Stimulated activated naive CD4-positive, alpha-beta T cell treated with Interleukin-2 at 50 U/mL for 16 hours (primary cell): ENCODE measurements at places on chromosomes 3 and 15.

GRCh38 chr3:129747992-129748391 is 141.5 kb upstream of the PLXND1 start:
- DNase-seq, result no peak

DNA sequence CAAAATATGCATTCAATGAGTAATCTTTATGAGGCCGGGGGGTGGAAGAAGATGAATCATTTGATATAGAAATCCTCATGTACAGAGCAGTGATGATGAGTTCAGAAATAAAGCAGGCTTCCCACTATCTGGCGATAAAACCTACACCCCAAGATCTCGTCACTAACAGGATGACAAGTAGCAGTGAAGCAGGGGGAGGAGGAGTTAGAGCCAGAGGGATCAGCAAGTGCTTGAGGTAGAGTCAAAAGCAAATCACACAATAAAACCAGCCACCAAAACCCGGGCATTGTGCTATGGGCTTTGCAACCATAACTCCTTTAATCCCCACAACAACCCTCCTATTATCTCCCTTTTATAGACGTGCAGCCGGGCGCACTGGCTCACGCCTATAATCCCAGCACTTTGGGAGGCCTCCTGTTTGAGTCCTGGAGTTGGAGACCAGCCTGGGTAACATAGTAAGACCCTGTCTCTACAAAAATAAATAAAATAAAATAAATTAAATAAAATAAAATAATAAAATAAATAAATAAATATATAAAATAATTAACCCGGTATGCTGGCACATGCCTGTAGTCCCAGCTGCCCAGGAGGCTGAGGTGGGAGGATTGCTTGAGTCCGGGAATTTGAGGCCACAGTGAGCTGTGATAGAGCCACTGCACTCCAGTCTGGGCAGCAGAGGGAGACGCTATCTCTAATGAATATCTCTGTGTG is 53.0 kb downstream of the STARD5 start:
- no peak for DNase-seq

- DNase-seq, result peak; percentile 64
Observed at GRCh38 chr3:16849229-16849628, 35.5 kb upstream of the PLCL2 start.

DNA sequence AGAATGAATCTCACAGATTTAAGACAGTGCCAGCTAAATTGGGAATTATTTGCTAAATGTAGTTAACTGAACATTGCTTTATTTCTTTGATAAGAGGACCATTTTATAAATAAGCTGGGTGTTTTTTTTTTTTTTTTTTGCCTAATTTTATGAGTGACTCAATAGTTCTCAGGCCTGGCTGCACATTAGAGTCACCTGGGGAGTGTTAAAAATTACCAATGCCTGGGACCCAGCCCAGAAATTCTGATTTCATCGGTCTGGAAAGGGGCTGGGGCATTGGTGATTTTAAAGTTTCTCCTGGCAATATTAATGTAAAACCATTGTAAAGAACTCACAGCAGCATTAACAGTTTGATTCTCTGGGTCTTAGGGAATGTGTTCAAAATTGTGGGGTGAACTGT is 51.2 kb upstream of the PHLDB2 start:
- DNase-seq, result no peak

- no peak for DNase-seq
Observed at GRCh38 chr3:56025326-56025725, 442.9 kb downstream of the ERC2 start.

GRCh38 chr3:133578548-133579191 is 5.2 kb downstream of the CDV3 start:
- DNase-seq, result no peak

GRCh38 chr3:179318876-179319275 is 4.0 kb upstream of the ZNF639 start:
- DNase-seq, result no peak

DNA sequence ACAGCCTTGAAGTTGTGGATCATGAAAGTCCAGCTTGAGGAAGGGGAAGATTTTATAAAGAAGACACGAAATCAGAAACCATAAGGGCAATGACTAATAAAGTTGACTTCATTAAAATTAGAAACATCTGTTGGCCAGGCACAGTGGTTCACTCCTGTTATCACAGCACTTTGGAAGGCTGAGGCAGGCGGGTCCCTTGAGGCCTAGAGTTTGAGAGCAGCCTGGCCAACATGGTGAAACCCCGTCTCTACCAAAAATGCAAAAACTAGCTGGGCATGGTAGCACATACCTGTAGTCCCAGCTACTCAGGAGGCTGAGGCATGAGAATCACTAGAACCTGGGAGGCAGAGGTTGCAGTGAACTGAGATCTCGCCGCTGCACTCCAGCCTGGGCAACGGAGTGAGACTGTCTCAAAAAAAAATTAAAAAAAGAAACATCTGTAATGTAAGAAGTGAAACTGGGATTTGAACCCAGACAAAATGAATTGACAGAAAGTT is 7.9 kb upstream of the UBXN7 start:
- DNase-seq, result no peak

DNA sequence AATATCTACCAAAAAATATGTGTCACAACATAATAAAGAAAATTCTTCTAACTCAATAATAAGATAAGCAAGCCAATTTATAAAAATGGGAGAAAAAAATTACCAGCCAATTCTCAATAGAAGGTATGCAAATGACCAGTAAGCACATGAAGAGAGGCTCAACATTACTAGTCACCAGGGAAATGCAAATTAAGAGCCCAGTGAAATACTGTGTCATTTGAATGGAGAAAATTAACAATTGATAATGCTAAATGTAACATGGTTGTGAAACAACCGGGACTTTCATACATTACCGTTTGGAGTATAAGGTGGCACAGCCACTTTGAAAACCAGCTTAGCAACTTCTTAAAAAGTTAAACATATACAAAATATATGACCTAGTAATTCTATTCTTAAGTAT is 460.7 kb downstream of the IGSF11 start:
- no peak for DNase-seq

GRCh38 chr3:98513091-98513511 is 9.6 kb downstream of the CLDND1 start:
- peak; percentile 4 for DNase-seq

GRCh38 chr3:14455571-14456317 is 53.3 kb downstream of the SLC6A6 start:
- DNase-seq, result no peak

DNA sequence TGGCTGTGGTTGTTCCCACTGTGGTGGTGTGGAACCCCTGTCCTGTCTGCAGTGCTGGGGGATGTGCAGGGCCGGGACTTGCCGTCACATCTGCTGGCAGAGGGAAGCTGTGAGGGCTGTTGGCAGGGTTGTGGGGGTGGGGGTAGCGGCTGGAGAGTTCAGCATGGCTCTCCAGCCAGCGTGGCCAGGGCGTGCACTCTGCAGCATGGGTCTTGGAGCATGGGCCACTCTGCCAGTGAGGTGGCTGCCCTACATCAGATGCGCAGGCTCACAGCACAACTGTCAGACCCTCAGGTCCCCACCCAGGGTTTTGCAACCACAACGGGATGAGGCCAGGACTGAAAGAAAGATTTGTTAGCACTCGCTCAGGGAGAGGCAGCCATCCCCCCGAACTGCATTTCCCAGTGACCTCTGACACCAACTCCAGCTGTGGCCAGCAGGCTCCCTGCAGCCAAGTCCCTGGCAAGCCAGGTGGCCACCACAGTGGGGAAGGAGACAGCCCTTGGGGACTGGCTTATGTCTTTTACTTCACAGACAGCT is 237.7 kb upstream of the LYSMD4 start:
- DNase-seq, result no peak

DNA sequence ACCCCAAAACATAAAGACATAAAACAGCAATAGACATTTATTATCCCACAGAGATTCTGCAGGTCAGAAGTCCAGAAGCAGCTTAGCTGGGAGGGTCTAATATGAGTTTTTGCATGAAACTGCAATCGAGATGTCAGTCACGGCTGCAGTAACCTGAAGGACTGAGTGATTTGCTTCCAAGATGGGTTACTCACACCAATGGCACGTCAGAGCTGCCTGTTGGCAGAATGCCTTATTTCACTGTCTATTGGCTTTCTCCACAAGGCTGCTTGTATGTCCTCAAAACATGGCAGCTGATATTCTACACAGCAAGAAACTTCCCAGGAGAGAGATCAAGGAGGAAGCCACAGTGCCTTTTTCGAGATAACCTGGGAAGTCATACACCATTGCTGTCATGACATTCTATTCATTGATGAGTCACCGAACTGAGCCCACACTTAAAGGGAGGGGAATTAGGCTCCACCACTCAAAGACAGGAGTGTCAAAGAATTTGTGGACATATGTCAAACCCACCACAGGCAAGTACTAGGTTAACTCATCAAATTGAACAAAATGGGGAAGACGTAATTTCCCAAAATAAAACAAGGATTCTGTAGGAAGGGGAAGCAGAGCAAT is 122.2 kb downstream of the SYNPR start:
- DNase-seq, result no peak

- DNase-seq, result no peak
Observed at GRCh38 chr3:165837801-165838200, 578 bp upstream of the BCHE start.

GRCh38 chr15:77002436-77002835 is 7.5 kb downstream of the PSTPIP1 start:
- no peak for DNase-seq

DNA sequence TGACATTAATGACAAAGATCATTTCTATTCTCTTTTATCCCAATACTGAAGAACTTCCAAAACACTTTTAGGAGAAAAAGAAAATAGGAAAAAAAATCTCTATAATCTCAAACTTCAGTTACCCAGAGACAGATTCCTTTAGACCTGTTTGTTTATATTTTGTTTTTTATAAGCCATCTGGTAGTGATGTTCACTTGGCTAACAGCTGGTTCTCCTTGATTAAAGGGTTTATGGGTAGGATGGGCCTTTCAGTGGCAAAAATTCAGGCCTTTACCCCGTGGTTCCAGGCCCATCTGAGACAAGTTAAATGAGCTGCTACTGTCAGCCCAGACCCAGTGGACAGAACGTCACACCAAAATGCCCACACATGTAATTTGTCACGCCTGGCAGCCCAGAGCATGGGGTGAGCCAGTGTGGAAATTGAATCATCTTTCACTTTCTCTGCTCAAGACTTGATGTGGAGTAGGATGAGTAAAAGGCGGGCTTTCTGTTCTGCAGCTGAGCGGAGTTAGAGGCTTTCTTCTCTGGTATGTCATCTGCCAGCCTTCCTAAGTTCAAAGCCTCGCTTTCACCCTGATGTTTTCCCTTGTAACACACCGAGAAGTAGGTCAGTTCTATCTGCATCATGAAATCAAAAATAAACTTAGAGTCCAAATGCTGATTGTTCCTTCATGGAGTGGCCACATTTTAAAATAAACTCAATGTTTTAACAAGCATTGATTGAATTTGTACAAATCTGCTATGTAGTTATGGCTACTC is 62.5 kb upstream of the SKOR1 start:
- DNase-seq, result peak; percentile 48

GRCh38 chr3:138070006-138070405 is 45.4 kb downstream of the DZIP1L start:
- DNase-seq, result no peak

- no peak for DNase-seq
Observed at GRCh38 chr3:139746481-139746880, 68.7 kb upstream of the NMNAT3 start.

GRCh38 chr3:169058681-169059080 is 604.8 kb downstream of the MECOM start:
- no peak for DNase-seq

- no peak for DNase-seq
Observed at GRCh38 chr15:65211482-65211982, 259 bp upstream of the CILP start.

DNA sequence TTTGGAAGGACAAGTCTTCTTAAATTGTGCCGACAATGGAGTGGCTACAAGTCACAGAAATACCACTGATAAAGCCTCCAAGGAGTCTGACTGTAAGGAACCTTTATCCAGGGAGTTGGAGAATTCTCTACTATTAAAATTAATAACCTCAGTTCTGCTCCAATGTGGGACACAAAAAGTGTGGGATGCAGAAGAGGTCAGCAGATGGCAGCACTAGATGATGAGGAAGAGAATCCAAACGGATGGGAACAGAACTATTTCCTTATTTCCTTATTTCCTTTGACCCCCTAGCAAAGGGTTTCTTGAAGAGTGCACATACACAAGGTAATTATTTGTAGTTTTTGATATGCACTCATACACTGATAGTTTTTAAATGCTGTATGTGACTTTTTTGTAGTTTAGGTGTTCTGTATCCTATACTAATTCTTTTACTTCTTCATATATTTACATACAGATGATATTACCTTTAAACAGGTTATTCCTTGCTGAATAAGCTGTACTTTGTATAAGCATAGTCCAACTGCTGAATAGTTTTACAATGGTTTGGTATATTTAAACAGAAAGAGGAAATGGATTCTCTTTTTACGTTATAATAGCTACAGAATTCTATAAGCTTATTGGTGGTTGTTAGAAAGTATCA is 25.6 kb upstream of the NLGN1 start:
- DNase-seq, result no peak

GRCh38 chr3:158273656-158274055 is 163.8 kb downstream of the RSRC1 start:
- DNase-seq, result no peak

- DNase-seq, result no peak
Observed at GRCh38 chr3:181851063-181851462, 139.3 kb downstream of the SOX2 start.

- peak; percentile 25 for DNase-seq
Observed at GRCh38 chr3:194306109-194306686, 44.9 kb downstream of the CPN2 start.

DNA sequence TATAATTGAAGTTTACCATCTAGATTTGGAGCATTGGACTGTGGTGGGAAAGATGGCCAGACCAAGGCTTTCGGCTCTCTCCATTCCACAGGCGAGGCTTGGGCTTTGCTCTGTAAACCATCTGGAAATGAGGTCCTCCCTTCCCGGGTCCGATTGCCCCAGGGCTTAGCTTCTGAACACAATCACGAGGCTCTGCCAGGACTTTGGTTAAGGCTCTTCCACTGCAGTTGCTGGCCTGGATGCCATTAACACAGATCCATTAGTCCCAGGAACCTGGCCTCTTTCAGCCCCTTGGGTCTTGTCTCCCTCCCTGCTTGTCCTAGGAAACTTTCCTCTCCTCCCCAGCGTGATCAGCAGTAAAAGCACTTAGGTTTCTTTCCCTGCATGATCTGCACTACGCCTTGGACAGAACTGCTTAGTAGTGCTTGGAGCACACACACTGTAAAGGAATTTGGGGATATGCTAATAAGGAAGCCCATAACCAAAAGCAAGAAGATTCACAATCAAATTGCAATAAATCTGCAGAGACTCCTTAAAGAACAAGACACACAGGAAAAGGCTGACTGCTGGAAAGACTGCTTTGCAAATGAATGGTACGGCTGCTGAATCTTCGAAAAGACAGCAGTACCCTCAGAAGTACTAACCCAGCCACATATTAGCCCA is 154.3 kb downstream of the ECT2 start:
- no peak for DNase-seq

GRCh38 chr3:38986901-38987300 is 64.8 kb downstream of the SCN11A start:
- no peak for DNase-seq

- no peak for DNase-seq
Observed at GRCh38 chr3:63580151-63580550, 72.3 kb upstream of the SNTN start.

- DNase-seq, result no peak
Observed at GRCh38 chr3:89714237-89714636, 606.8 kb downstream of the EPHA3 start.

- no peak for DNase-seq
Observed at GRCh38 chr3:168197162-168197561, 101.4 kb upstream of the GOLIM4 start.

- DNase-seq, result no peak
Observed at GRCh38 chr3:65811892-65812291, 226.8 kb downstream of the MAGI1 start.
